ENCODE measurements at places on chromosomes 1 and 21. TPM values are rescaled to one million over a fixed set of nuclear protein-coding genes. Genes with fewer than 3 reads are reported as not detected.
A peak's percentile ranks its signal among the peaks of the same experiment; 100 is the strongest.

DNA sequence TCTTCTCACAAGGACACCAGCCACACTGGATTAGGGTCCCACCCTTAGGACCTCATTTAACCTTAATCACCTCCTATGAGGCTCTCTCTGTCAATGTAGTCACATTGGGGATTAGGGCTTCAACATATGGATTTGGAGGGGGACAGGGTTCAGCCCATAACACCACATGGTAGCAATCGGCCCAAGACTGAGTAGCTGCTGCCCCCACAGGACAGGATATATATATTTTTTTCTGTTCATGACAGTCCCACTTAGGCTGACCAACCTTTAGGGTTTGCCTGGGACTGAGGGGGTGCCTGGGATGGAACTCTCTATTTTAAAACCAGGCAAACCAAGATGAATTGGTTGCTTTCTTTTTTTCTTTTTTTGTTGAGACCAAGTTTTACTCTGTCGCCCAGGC, 8.2 kb upstream of the ACTL8 start:
- no peak for DNase-seq

GRCh38 chr1:23177438-23178380, 9.1 kb upstream of the LUZP1 start:
- DNase-seq = no peak

GRCh38 chr1:32122151-32122550, 14.3 kb downstream of the KPNA6 start:
- no peak for DNase-seq

DNA sequence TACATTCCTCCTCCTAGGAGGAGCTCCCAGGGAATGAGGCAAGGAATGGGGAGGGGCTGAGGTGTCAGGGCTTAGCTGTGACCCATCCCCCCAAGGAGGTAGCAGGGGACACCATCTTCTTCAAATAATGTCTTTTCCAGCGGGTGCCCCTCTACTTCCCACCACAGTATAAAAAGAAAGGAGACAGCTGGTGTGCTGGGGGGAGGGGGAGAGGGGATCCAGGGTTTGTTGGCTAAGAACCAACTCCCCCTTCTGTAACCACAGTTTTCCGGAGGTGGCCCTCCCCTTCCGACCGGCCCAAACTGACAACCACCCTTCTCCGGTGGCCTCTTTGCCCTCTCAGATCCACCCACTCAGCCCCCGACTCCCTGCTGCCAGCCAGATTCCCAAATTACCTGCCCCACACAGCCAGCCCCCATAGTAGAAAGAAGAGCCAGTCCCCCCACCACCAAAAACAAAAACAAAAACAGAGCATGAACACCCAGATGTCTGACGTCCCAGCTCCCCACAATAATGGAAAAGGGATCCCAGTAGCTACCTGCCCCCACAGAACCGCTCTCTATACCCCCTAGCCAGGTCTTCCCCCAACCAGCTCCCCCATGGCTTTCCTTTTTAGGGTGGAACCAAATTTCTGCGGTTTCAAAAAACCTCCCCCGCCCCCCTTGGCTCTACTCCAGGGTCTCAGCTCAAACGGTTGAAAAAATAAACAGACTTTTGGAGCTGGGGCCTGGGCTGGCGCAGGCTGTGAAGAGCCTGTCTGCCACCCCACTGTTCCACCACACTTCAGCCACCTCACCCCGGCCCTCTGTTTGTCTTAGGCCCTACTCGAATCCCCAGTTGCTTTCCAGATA, 2.1 kb downstream of the ARHGEF2 start:
- peak; percentile 54 for DNase-seq

RHCE gene
- 0.25 TPM for polyA plus RNA-seq

Data from AG04450 (cell line).